Right lobe of liver (tissue), 6 donors: ENCODE measurements at places on chromosomes 4 and X. TPM values are rescaled to one million over a fixed set of nuclear protein-coding genes. Genes with fewer than 3 reads are reported as not detected.
A peak's percentile ranks its signal among the peaks of the same experiment; 100 is the strongest.

CPLX1 gene
- 2.1 TPM for total RNA-seq

GRCh38 chrX:96474029-96474740, 210.5 kb upstream of the DIAPH2 start:
- no peak for DNase-seq
- no peaks in the 10 kb centered on the region for H3K4me1 ChIP-seq
- no peak overlapping the region for H3K27ac ChIP-seq
- no peaks in the 10 kb centered on the region for H3K27me3 ChIP-seq
- H3K36me3 ChIP-seq = no peaks in the 10 kb centered on the region

DNA sequence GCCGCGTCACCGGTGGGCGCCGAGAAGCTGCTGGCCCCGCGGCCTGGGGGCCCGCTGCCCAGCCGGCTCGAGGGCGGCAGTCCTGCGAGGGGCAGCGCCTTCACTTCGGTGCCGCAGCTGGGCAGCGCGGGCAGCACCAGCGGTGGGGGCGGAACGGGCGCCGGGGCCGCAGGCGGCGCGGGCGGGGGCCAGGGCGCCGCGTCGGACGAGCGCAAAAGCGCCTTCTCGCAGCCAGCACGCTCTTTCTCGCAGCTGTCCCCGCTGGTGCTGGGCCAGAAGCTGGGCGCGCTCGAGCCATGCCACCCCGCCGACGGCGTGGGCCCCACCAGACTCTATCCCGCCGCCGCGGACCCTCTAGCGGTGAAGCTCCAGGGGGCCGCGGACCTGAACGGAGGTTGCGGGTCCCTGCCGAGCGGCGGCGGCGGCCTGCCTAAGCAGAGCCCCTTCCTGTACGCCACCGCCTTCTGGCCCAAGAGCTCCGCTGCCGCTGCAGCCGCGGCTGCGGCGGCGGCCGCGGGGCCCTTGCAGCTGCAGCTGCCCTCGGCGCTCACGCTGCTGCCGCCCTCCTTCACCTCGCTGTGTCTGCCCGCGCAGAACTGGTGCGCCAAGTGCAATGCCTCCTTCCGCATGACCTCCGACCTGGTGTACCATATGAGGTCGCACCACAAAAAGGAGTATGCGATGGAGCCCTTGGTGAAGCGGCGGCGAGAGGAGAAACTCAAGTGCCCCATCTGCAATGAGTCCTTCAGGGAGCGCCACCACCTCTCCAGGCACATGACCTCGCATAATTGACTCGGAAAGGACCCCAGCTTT, 5.6 kb downstream of the PRDM8 start:
- H3K4me3 ChIP-seq = peak overlapping the region; percentile 51
- H3K36me3 ChIP-seq = no peaks in the 10 kb centered on the region
- H3K27me3 ChIP-seq = peaks cover 15% of the 10 kb centered on the region
- H3K27ac ChIP-seq = no peak overlapping the region

ALB gene
- 117,834 TPM for total RNA-seq

DNA sequence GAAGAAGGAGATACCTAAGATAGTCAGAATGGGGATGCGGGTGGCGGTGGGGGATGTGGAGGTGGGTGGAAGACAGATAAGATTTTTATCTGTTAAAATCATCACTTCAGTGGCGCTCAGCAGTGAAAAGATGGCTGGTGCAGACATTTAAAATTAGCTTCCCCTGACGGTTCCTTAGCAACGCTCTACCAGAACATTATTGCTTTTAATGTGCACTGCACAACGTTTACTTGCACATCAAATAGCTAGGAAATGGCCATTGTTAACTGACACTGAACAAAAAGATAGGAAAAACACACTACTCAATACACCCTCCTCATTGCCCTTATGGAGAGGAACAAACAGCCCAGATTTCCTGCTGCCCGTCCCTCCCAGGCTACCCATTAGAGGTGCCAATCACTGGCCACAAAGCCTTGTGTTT, 61.0 kb upstream of the FTHL17 start:
- H3K36me3 ChIP-seq = peaks cover 23% of the 10 kb centered on the region
- no peaks in the 10 kb centered on the region for H3K4me1 ChIP-seq
- no peak overlapping the region for H3K4me3 ChIP-seq
- no peak overlapping the region for H3K27ac ChIP-seq
- DNase-seq = no peak

- no peaks in the 10 kb centered on the region for H3K27me3 ChIP-seq
- no peak overlapping the region for H3K27ac ChIP-seq
- no peaks in the 10 kb centered on the region for H3K36me3 ChIP-seq
- no peaks in the 10 kb centered on the region for H3K4me1 ChIP-seq
These were observed 10.6 kb upstream of the PUDP start for GRCh38 chrX:7158468-7158990.

TLR1 gene
- total RNA-seq = 8.6 TPM

WAS gene
- total RNA-seq = 7.2 TPM

BMPR1B gene
- 0.31 TPM for total RNA-seq
